GM03348 (cell line): ENCODE measurements at places on chromosomes 2 and 18.

GRCh38 chr18:24474406-24474805, 14.0 kb downstream of the HRH4 start:
- DNase-seq: no peak

DNA sequence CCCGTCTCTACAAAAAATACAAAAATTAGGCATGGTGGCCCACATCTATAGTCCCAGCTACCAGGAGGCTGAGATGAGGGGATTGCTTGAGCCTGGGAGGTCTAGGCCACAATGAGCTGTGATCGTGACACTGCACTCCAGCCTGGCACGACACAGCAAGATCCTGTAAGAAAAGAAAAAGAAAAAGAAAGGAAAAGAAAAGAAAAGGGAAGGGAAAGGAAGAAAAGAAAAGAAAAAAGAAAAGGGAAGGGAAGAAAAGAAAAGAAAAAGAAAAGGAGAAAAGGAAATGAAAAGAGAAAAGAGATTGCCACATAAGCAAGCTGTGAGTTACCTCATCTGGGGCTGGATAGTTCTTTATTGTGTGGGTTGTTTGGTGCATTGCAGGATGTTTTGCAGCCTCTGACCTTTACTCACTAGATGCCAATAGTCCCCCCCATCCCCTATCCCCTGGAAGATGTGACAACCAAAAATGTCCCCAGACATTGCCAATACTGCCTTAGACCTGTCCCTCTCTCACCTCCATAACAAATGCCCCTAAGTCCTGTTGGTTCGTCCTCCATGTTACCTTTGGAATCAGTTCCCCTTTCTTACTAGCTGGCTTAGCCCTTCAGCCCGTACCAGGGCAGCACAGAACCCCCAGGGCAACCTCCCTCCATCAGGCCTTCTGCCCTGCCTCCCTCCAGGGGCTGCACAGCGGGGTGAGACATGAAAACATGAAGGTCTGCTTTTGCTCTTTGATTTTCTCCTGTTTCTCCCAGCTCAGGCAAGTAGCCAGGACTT, 8.9 kb downstream of the ASPRV1 start:
- no peak for DNase-seq

DNA sequence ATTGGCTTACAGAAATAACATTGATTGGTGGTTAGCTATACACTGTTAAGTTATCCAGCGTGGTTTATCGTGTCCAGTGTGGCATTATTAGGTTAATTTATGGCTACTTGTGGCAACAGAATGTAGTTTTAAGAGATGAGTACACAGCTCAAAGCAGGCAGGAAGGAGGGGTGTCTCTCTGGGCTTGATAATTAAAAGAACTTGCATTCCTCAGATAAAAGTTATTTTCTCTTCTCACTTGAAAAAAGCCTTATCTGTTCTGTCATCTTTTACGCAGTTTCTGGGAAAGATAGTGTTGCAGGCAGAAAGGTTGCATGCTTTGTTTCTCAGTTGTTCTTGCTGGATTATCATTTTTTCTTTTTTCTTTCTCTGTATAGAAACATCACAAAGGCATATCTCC, 154.4 kb upstream of the COL3A1 start:
- DNase-seq: no peak

GRCh38 chr2:195642027-195642678, 14.9 kb upstream of the SLC39A10 start:
- DNase-seq: no peak

GRCh38 chr2:168727904-168728470, 74.5 kb upstream of the NOSTRIN start:
- no peak for DNase-seq

DNA sequence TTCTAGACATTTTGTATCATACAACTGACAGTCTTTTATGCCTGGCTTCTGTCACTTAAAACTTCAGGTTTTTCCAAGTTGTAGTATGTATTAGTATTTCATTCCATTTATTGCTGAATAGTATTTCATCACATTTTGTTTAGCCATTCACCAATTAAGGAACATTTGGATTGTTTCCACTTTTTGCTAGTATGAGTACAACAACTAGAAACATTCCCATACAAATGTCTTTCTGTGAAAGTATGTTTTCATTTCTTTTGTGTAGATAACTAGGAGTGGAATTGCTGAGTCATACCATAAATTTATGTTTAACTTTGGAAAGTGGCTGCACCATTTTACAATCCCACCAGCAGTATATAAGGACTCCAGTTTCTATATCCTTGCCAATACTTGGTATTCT, 135.9 kb downstream of the ATAD2B start:
- DNase-seq: peak; percentile 13

- no peak for DNase-seq
These were observed 83.9 kb downstream of the LYPD1 start for GRCh38 chr2:132586101-132586511.

DNA sequence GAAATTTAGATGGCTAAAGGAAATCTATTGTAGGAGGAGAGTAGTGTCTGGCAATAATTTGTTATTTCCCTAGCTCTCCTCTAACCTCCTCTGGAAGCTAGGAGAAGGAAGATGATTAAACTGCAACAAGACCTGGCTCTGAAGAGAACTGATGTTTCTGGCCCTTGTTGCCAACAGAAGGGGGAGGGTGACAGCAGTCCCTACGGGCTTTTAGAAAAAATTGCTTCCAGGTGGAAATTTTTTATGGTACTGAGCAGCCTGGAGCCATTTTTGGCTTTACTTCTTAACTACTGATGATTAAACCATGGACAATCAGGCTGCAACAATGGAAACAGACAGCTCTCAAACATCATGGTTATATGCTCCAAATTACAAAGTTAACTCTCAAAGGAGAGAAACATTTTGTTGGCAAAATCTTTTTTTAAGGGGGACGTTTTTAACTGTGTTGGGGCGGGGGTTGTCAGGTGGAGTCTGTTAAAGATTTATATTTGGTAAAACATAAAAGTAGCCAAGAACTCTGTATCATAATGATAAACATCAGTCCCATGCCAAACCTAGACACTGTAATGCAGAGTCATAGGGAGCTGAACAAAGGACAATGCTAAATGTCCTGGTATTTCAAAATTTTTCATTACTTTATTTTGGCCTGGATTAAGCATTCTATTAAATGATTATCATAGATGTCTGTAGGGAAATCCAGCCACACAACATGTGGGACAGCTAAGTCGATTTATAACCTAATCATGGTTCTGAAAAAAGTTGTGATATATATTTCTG, 70.0 kb downstream of the EXOC6B start:
- DNase-seq: peak; percentile 48

GRCh38 chr2:152047824-152048471, 50.9 kb downstream of the CACNB4 start:
- no peak for DNase-seq

DNA sequence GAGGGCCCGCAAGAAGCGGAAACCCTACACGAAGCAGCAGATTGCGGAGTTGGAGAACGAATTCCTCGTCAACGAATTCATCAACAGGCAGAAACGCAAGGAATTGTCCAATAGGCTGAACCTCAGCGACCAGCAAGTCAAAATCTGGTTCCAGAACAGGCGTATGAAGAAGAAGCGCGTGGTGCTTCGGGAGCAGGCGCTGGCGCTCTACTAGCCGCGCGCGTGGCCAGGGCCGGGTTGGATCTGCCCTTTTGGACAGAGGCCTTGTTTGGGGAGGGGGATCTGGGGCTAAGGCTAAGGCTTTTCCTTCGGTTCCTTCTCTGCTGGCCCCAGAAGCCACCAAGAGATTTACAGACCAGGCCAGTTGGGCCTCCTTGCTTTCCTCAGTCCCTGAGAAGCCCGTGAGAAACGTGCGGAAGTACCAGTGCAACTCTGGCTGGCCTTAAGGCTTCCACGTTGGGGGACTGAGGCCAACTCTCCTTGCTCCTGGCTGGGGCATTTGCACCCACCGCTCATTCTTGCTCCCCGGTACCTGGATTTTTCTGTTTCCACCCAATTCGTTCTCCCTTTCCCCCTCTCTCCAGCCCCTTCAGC, 1.0 kb downstream of the HOXD12 start:
- no peak for DNase-seq

- DNase-seq: no peak
These were observed 253.6 kb downstream of the PRKCE start for GRCh38 chr2:45904946-45905631.

- DNase-seq: no peak
These were observed 220.1 kb upstream of the NXPH2 start for GRCh38 chr2:139000131-139000785.

- DNase-seq: no peak
These were observed 75.5 kb upstream of the SP5 start for GRCh38 chr2:170639635-170640034.

DNA sequence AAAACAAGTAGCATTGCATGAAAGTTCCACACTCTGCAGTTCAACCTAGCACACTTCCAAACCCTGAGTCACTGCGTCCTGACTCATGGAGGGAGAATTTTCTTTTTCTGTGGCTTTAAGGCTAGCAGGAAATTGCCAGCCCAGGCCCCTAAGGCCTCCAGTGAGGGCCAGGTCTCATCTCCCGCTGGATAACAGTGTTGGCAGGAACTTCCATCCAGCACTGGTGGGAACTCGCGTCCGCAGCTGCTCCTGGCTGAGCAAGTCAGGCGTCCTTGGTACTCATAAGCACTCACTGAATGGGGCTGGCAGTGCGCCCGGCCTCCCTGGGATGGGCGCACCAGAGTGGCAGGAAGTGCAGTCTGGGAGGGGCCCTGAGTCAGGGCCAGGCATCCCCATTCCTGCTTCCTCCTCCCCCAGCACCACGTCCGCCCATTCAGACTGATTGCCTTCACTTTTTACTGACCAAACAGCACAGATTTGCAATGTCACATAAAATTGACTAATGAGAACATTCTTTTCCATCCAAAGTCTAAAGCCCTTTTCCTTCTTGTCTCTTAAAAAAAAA, 14.3 kb downstream of the MALL start:
- DNase-seq: peak; percentile 85

DNA sequence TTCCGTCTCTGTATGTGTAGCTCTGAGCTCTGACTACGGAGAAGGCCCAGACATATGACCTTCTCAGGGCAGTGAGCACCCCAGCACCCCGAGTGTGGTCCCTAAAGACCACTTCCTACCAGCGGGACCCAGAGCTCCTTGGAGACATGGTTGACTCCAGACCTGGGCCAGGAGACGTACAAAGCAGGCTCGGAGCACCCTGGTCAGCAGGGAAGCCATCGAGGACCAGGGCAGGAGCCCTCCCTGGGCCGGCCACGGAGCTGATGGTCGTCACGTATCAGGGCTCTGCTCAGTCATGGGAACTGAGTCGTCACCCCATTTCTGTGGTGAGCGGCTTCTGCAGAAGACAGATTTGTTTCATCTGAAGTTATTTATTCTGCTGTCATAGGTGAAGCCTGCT, 12.8 kb upstream of the NEU4 start:
- DNase-seq: no peak

DNA sequence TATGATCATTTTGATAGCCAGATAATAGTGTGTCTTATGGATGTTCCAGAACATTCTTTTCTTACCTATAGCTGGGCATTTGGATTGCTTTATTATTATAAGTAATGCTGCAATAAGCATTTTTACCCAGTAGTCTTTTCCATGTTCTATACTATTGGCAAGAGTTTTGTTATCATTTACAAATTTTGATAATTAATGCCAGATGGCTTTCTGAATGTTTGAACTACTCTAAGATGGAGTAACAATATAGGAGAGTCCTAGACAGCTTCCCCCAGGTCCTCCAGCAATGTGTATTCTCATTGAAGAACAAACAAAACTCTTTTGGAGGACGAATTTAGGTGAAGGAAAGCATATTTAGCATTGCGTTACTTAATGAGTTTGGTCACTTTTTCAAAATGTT, 73.0 kb downstream of the INPP4A start:
- DNase-seq: no peak

DNA sequence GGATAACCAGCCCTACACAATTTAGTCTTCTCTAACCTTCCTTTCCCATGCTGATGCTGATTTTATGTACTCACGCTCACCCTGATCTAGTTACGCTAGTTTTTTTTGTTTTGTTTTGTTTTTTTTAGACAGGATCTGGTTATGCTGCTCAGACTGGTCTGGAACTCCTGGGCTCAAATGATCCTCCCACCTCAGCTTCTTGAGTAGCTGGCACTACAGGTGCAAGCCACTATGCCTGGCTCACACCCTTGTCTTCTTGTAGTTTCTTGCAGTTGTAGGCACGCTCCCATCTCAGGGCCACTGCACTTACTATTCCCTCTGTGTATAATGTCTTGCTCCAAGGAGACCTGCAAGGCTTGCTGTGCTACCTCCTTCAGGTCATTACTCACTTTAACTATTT, 6.2 kb downstream of the PELI1 start:
- no peak for DNase-seq

DNA sequence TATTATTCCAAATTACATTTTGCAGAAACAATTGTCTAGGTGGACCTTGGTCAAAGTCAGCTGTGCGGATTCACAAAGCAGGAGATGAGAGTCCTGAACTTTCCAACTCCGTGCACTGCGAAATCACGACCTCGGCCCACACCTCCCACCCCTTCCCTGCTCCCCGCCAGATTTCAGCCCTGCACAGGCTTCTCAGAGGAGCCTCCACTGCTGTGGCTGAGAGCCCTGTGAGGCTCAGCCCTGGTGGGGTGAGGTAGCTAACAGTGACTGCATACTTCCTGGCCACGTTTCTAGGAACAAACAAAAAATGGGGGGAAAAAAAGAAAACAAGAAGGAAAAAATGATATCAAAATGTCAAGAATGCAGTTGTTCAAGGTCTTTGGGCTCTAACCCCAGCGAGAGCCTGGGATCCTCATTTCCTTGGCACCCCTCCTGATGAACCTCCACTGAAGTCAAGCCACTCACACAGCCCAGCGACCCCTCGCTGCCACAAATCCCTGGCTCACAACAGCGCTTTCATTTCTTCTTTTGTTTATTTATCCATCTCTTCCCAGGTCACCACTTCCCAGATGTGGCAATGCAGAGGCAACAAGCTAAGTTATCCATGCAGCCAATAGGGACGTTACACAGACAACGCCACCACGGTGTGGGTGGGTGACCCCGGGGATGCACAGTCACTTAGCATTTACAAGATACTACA, 729.7 kb upstream of the ID2 start:
- DNase-seq: no peak

DNA sequence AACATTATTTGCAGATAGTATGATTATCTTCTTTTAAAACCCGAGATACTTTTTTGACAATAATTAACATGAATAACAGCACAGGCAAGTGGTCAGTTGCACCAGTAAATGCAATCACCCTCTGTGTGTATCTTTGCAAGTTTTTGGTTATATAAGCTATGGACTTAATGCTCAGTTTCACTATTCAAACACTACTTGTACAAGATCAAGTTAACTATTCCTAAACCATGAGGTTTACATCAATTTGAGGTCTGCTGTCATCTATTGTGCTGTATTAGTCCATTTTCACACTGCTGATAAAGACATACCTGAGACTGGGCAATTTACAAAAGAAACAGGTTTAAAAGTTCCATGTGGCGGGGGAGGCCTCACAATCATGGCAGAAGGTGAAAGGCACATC, 323.2 kb downstream of the NR4A2 start:
- no peak for DNase-seq

DNA sequence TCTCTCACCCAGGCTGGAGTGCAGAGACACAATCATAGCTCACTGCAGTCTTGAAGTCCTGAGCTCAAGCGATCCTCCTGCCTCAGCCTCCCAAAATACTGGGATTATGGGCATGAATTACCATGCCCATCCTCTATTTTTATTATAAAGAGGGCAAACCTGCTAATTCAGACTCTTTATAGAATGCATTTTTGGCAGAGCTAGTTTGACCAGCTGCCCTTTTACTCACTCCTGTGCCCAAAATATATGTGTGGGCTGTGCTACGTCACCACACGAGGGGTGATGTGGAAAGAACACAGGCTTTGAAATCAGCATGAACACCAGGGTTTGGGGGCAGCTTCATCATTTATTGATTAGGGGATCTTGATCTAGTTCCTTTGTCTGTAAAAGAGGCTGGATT, 137.8 kb downstream of the CLIP4 start:
- DNase-seq: no peak

GRCh38 chr18:45755934-45756333, 32.0 kb downstream of the SLC14A1 start:
- no peak for DNase-seq
